Activated T-helper 1 cell treated with anti-CD3 and anti-CD28 coated beads, Interleukin-12 subunit alpha, Interleukin-12 subunit beta, Interleukin-2, Interleukin-4 antibody, amounts not matched to agents 30 ng/mL and 10 ng/mL and 1 ng/mL, durations not matched to agents 14 hours and 24 hours and 36 hours (primary cell): ENCODE measurements at places on chromosomes 12 and 14.
A peak's percentile ranks its signal among the peaks of the same experiment; 100 is the strongest.

- no peak for DNase-seq
Observed at GRCh38 chr14:81314443-81315175, 85.5 kb downstream of the STON2 start.

GRCh38 chr14:51564460-51564859 lies 87.2 kb upstream of the FRMD6 start:
- no peak for DNase-seq

DNA sequence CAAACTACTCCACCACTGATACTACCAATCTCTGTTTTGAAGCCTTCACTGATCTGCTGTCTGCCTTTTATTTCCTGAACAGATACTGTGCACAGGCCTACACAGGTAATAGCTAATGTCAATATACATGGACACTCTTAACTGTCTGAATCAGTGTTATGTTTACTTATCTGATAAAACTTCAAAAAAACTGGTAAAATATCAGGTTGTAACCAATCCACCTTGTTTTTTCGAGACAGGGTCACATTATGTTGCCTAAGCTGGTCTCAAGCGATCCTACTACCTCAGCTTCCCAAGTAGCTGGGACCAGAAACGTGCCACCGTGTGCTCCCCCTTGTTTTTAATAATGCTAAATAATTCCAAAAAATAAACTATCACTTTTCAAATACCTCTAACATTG lies 43.5 kb downstream of the HECTD1 start:
- DNase-seq, result no peak

- DNase-seq, result no peak
Observed at GRCh38 chr12:56749853-56750252, 2.3 kb downstream of the PRIM1 start.

DNA sequence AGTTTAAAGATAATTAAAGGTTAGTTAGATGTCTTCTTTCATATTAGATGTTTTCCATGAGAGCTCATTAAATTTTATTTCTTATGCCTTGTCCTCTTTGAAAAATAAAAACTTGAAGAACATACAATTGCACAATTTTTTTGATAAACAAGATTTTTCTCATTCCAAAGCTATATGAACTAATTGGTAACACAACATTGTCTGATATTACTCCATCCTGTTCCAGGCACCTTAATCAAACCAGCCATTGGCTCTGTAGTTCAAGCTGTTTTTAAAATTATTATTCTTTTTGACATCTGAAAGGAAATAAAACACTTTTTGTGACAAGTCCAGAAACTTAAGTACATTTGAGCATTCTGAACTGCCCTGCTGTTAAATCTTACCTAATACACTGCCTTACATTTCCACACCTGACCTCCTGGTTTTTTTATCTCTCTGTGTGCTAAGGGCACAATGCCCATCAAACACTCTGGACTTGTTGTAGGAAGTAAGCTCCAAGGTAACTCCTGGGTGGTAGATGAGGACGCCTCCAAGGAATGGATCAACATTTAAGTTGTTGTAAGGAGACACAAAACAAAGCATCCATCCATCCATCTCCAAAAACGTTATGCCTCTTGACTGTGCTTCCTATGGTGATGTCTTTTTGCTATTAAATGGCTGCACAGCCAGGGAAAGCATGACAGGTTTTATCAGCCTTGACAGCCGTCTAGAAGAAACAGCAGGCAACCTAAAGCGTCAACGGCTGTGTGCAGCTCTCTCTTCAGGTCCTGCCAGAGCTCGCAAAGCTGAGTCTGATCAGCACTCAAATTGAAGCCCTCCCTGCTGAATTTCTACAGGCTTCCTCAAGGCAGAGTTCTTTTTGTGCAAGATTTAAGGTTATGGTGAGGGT lies 449.9 kb upstream of the FLRT2 start:
- DNase-seq, result no peak

DNA sequence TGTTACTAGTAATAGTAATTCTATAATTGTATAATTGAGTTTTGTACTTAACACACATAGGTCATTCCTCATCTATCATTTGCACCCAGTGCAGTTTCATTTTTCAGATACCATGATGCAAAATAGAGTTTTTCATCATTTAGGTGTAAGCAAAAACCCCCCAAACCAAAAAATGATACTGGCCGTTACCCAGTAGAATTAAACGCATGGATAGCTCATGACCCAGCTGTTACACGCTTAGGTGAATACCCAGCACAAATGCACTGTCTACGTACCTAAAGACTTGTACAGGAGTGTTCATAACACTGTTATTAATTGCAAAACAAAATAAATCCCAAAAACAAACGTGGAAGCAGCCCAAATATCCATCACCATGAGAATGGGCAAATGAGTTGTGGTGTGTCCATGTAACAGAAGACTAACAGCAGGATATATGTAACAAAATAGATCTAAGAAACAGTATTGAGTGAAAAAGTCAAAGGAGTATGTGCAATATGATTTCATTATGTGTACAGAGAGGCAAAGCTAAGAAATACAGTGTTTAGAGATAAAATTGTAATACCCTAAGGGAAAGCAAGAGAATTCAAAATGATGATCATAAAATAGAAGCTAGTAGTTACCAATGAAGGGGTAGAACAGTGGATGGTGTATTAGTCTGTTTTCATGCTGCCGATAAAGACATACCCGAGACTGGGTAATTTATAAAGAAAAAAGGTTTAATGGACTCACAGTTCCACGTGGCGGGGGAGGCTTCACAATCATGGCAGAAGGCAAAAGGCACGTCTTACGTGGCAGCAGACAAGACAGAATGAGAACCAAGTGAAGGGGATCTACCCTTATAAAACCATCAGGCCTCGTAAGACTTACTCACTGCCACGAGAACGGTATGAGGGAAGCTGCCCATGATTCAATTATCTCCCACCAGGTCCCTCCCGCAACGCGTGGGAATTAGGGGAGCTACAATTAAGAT lies 49.8 kb downstream of the EID3 start:
- DNase-seq, result no peak

GRCh38 chr12:120199595-120200306 lies 1.2 kb downstream of the RPLP0 start:
- DNase-seq, result no peak

DNA sequence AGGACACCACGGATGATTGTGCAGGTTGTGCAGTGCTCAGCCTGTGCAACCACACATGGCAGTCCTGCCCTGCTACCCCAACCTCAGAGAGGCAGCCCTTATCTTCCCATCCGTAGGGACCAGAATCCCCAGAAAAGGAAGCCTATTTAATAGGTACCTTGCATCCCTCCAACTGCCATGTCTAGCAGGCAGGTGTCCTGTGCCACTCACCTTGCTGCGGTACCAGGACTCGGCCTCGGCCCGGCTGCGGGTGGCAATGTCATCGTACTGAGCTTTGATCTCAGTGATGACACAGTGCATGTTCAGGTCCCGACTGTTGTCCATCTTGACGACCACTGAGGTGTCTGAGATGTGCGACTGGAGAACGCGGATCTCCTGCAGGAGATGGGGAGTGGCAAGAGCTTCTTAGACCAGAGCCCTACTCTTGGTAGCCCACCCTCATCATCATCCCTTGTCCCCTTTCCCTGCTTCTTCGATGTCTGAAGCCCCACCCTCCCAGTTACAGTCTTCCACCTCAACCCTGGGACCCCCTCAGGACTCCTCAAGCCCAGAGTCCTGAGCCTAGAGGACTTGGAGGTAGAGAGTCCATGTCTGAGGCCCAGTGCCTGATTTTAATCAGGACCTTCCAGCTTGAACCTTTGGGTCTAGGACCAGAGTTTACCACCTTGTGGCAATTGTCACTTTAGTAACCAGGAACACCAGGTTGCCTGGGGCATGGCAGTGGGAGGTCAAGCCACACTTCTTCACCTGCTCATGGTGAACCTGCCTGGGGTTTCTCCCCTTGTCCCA lies 20.5 kb downstream of the KRT7 start:
- no peak for DNase-seq

DNA sequence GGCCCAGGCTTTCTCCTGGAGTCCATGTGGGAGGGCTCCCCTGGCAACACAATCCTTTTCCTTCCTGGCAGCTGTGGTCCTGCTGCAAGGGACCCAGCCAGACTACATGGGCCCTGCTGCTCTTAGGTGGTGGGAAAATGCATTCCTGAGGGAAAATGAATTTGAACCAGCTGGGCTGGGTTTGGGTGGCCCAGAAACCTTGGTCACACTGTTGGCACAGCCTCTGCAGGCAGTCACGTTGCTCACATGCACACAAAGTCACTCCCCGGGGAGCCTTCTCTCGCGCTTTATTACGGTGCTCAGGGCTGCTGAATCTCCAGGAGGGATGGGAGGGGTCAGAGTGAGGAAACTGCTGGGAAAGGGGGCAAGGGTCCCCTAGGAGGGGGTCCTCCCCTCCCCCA lies 17.2 kb downstream of the PLEKHG3 start:
- no peak for DNase-seq

- DNase-seq, result no peak
Observed at GRCh38 chr14:104494483-104494882, 85.1 kb upstream of the C14orf180 start.

- no peak for DNase-seq
Observed at GRCh38 chr12:123934829-123935228, 37.8 kb downstream of the CCDC92 start.

- DNase-seq, result no peak
Observed at GRCh38 chr12:59115526-59115925, 195.2 kb upstream of the LRIG3 start.

GRCh38 chr12:58372298-58372697 lies 430.9 kb downstream of the ATP23 start:
- DNase-seq, result no peak

GRCh38 chr12:94147991-94148738 lies at the start of gene PLXNC1:
PLXNC1 (plus strand) TSS chr12:94148577; CDS start chr12:94148972, 395 bp downstream.
- peak; percentile 68 for DNase-seq

DNA sequence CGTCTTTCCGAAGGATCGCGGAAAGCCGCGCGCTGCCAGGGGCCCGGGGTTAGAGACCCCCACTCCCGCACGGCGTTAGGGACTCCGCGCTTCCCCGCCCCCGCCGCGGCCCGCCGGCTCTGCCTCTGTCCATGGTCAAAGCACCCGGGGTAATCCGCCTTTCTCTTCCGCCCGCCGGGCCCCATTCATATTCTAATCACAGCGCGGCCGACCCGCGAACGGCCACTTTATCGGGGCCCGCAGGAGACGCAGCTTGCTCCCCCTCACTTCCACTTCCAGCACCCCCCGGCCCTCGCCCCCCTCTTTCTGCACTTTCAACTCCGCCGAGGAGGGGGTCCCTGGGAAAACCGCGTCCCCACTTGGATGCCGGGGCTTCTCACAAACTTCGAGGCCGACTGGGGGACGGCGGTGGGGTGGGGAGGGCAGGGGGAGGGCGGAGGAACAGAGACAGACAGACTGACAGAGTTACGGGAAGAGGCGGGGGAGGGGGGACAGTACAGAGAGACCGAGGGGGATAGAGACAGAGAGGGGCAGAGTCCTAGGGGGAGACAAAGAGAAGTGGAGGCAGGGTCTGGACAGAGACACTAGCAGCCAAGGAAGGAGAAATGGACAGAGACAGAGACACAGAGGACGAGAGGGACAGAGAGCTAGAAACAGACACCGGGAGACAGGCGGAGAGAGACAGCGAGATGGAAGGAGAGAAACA lies 1.1 kb upstream of the RFX4 start:
- DNase-seq, result no peak

DNA sequence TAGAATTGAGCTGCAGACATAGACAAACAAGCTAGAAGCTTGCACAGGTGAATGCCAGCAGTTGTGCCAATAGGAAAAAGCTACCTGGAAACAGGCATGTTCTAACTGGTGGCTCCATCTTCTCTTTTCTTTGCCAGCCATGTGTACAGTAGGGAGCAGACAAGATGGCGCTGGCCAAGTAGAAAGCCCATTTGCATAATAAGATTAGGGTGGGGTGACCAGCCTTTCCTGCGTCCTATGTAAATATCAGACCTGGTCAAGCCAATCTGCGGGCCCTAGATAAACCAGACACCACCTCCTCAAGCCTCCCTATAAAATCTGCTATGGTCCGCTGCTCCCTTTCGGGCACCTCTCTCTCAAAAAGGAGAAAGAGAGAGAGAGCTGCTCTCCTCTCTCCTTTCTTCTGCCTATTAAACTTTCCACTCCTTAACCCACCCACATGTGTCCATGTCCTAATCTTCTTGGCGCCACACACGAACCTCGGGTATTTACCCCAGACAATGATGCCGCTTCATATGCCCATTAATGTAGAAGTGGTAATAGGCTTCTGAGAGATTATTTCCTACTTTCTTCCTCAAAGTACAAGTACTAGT lies 201.0 kb downstream of the SLC25A21 start:
- no peak for DNase-seq

DNA sequence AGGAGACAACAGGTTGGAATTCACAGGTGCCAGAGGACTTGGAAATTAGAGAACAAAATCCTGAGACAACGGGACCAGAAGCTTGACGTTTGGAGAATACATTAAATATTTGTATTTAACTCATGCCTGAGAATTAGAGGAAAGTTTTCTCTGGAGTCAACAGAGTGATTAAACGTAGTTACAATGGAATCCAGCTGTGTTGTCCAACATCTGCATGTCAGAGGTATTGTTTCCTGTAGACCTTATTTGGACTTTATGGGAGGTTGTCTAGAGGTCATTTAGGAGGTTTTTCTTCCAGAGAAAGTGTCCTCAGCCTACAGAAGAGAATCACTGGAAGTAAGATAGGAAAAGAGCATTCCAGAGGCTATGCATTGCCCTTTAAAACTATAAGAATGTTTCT lies 45.1 kb upstream of the RERGL start:
- DNase-seq, result no peak

GRCh38 chr12:11307143-11307542 lies 3.1 kb downstream of the PRB4 start:
- DNase-seq, result no peak

DNA sequence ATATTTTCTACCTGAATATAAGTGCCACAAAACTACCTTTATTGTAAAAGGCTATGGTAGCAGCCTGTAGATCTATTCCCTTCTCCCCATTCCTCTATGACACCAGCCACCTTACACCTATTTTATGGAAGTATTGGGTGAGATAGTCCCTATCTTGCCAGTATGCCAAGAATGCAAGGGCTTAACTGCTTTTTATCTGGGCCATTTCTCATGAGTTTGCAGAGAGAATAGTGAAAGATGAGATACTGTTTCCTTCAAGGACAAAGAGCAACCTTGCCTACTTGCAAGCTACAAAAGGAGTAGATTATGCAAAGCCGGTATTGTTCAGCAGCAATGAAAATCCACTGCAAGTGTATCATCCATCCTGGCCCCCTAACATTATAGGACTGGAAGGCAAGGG lies 1775.6 kb upstream of the SEL1L start:
- no peak for DNase-seq
